ENCODE measurements at places on chromosomes 7 and 10. TPM values are rescaled to one million over a fixed set of nuclear protein-coding genes. Genes with fewer than 3 reads are reported as not detected.

INMT gene
- not detected for total RNA-seq

IQUB gene
- 0.07 TPM for total RNA-seq

CRTAC1 gene
- not detected for total RNA-seq

DNA sequence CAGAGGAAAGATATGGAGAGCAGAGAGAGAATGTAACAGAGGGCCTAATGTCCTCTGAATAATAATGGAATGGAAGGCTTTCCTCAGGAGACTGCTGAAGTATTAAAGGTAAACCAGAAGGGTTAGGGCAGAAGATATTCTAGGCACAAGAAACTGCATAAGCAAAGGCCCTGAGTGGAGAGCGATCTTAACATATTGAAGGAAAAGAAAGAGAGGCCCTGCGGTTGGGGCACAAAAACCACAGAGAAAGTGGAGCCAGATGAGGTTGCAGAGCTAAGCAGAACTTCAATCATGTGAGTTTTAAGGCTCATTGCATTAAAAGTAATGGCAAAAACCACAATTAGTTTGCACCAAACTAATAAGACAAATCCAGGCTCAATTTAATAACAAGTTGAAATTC, 115.8 kb upstream of the VSTM2A start:
- no peak overlapping the region for H3K4me3 ChIP-seq
- H3K27ac ChIP-seq: no peak overlapping the region
- H3K36me3 ChIP-seq: no peaks in the 10 kb centered on the region
- no peak for DNase-seq

GRCh38 chr10:23606456-23606855, 167.6 kb downstream of the OTUD1 start:
- H3K4me1 ChIP-seq: no peaks in the 10 kb centered on the region
- H3K36me3 ChIP-seq: no peaks in the 10 kb centered on the region
- no peak overlapping the region for H3K4me3 ChIP-seq
- H3K27me3 ChIP-seq: no peaks in the 10 kb centered on the region
- no peak overlapping the region for H3K27ac ChIP-seq
- no peak for DNase-seq

DNA sequence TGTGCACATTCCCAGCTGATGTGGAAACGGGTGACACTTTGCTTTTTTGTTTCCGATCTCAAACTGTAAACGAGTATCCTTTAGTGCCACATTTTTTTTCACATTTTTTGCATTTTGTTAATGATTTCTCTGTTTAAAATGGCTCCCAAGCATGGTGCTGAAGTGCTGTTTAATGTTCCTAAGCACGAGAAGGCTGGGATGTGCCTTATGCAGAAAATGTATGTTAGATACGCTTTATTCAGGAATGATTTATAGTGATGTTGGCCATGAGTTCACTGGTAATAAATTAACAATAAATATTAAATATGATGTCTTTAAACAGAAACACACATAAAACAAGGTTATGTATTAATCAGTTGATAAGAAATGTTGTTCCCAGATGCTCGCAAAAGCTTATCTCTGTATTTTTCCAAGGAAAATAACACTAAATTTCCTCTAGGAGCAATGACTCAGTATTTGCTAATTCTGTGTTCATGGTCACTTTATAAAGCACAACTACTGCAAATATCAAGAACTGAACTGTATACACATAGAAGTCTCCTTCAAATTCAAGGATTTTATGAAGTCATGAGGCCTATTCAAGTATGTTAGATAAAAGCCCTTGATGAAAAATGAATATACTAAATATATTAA, 305.9 kb upstream of the SMIM30 start:
- H3K36me3 ChIP-seq: no peaks in the 10 kb centered on the region
- no peaks in the 10 kb centered on the region for H3K4me1 ChIP-seq
- H3K4me3 ChIP-seq: no peak overlapping the region
- no peaks in the 10 kb centered on the region for H3K27me3 ChIP-seq
- no peak overlapping the region for H3K27ac ChIP-seq
- no peak for DNase-seq

- H3K27ac ChIP-seq: no peak overlapping the region
- H3K27me3 ChIP-seq: no peaks in the 10 kb centered on the region
- no peak for DNase-seq
- H3K4me3 ChIP-seq: no peak overlapping the region
- H3K4me1 ChIP-seq: no peaks in the 10 kb centered on the region
- H3K36me3 ChIP-seq: no peaks in the 10 kb centered on the region
These were observed 483.9 kb upstream of the NRP1 start for GRCh38 chr10:33818343-33818742.
